ENCODE measurements at places on chromosomes 12 and 14. TPM values are rescaled to one million over a fixed set of nuclear protein-coding genes. Genes with fewer than 3 reads are reported as not detected.

The CMKLR1 gene
- total RNA-seq: 12.0 TPM

The OR9K2 gene
- not detected for total RNA-seq

The MYH6 gene
- not detected for total RNA-seq

The ADIPOR2 gene
- total RNA-seq: 43.5 TPM

- DNase-seq: no peak
These were observed 334.1 kb downstream of the DPF3 start for GRCh38 chr14:72559669-72560255.

DNA sequence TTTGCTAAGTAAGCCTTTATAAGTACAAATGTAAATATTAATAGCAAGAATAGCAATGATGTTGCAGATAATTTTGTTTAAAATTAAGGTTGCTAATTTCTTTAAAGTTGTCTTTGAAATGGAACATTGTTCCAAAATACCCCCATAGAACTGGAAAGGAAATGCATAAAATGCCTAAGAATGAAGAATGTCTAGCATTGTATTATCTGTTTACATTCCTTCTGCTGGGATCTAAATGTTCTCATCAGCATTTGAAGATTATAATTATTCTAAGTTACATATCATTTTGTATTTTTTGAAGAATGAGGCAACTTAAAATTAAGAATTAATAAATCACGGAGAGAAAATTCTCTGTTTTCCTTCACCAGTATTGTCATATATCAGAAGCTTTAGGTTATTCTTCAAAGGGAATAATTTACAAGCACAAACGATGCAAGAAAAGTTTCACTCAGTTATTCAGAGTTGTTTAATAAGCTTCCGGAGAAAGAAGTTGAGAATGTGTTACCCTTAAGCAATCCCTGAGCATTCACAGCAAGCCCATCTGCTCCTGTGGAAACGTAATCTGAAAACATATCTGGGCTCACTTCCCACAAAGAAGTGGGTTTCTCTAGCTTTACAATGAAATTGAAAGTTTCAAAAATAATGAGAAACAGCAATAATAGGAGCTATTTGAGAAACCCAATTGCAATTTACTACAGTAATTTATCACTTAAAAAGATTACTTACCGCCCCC is 21.3 kb downstream of the SLC6A15 start:
- no peak for DNase-seq

GRCh38 chr12:124694250-124694649 is 126.8 kb upstream of the NCOR2 start:
- DNase-seq: no peak

DNA sequence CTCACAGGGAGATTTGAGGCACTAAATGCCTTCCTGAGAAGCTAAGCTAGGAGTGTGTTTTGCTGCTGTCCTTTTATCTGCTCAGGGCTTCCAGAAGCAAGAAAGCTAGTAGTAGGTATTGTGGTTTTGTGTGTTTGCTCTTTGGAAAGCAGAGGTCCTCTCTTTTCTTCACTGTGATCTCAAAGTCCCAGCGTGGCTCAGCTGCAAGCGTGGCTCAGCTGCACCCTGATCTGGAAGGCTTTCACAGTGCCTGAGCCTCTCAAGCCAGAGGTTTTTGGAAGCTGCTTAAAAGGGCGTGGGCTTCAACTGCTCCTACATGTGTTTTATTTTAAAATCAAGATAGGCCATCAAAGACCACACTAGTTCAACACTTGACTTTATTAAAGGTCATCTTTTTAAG is 337.4 kb upstream of the RGS6 start:
- peak; percentile 32 for DNase-seq

GRCh38 chr12:121505513-121505912 is 75.3 kb downstream of the KDM2B start:
- no peak for DNase-seq

DNA sequence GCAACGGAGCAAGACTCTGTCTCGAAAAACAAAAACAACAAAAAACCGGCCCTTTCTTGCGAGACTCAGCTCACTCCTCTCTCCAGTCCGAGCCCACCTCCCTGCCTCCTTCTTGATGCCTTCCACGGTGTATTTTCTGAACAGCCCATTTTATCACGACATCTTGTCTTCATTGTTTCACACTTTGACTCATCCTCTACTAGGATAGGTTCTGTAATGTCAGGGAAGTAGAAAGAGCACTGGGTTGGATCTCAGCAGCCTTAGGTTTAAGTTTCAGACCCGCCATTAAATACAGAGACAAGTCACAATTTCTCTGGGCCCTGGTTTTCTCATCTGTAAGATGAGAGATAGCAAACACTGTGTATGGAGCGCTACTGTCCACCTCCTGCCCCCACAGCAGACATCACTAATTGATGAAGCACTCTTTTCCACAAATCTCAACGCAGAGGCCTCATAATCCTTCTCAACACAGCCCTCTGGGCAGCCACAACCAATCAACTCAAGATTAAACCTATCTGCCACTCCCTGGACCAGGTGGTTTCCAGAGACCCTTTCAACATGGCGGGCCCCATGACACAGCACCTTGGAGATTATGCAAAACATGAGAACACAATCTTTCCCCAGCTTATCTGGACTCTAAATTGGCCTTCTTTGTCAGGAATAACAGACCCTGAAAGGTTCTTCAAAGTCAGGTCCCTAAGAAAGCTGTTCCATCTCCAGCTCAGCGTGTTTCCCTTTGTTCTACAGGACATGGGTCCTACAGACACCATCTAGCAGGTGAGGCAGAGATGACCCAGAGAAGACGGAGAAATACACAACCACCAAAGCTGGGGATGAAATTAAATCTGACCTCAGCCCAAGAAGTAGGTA is 35.6 kb downstream of the CCDC88C start:
- DNase-seq: no peak

- no peak for DNase-seq
These were observed 34.0 kb downstream of the APAF1 start for GRCh38 chr12:98678946-98679610.

GRCh38 chr12:65725376-65725775 is 98.9 kb upstream of the HMGA2 start:
- DNase-seq: no peak

GRCh38 chr14:72653026-72653425 is 240.9 kb downstream of the DPF3 start:
- DNase-seq: no peak

GRCh38 chr12:34126239-34126641 is 103.9 kb downstream of the ALG10 start:
- DNase-seq: no peak

GRCh38 chr14:84809158-84809557 is 720.8 kb upstream of the FLRT2 start:
- DNase-seq: no peak

- DNase-seq: no peak
These were observed 25.2 kb downstream of the G2E3 start for GRCh38 chr14:30584058-30584630.

- DNase-seq: no peak
These were observed 1.6 kb downstream of the AEBP2 start for GRCh38 chr12:19440916-19441315.

GRCh38 chr14:98062083-98062482 is 1209.9 kb downstream of the BCL11B start:
- no peak for DNase-seq
